Left ventricle myocardium inferior (tissue), 1 donor: ENCODE measurements at places on chromosomes 13 and 19. TPM values are rescaled to one million over a fixed set of nuclear protein-coding genes. Genes with fewer than 3 reads are reported as not detected.

Gene CD70
- not detected for total RNA-seq

Gene F2RL3
- total RNA-seq: 1.1 TPM

Gene ZNF562
- total RNA-seq: 19.5 TPM

GRCh38 chr19:15464394-15465385 lies at the start of gene RASAL3:
Gene RASAL3, minus strand, starts transcription at chr19:15464544. Its CDS starts 186 bp downstream, at chr19:15464358.
- no peak for DNase-seq

- DNase-seq: no peak
These were observed 43.3 kb downstream of the NAA16 start for GRCh38 chr13:41354416-41354815.

GRCh38 chr13:112892426-112893206 lies 76.4 kb upstream of the MCF2L start:
- no peak for DNase-seq

DNA sequence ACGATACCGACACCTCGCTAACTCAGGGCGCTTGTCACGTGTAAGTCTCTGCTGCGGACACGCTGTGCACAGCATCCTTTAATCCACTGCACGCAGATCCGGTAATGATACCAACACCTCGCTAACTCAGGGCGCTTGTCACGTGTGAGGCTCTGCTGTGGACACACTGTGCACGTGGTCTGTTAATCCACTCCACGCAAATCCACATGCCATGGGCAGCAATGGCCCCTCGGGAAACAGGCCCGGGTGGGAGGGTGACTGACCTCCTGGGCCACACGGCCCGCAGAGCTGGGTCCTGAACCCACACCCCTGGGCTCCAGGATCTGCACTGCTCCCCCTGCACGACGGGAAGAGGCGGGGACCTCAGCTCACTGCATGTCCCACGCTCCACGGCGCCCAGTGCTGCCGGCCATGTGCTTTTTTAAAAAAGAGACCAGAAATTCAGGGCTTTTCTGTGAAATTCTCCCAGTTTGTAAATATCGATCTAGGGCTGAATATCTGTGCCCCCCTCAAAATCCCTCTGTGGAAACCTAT lies 16.1 kb downstream of the SHC2 start:
- DNase-seq: no peak

- DNase-seq: no peak
These were observed 4.7 kb downstream of the SPPL2B start for GRCh38 chr19:2333027-2333806.

- no peak for DNase-seq
These were observed 125.7 kb downstream of the CRYL1 start for GRCh38 chr13:20399961-20400360.

DNA sequence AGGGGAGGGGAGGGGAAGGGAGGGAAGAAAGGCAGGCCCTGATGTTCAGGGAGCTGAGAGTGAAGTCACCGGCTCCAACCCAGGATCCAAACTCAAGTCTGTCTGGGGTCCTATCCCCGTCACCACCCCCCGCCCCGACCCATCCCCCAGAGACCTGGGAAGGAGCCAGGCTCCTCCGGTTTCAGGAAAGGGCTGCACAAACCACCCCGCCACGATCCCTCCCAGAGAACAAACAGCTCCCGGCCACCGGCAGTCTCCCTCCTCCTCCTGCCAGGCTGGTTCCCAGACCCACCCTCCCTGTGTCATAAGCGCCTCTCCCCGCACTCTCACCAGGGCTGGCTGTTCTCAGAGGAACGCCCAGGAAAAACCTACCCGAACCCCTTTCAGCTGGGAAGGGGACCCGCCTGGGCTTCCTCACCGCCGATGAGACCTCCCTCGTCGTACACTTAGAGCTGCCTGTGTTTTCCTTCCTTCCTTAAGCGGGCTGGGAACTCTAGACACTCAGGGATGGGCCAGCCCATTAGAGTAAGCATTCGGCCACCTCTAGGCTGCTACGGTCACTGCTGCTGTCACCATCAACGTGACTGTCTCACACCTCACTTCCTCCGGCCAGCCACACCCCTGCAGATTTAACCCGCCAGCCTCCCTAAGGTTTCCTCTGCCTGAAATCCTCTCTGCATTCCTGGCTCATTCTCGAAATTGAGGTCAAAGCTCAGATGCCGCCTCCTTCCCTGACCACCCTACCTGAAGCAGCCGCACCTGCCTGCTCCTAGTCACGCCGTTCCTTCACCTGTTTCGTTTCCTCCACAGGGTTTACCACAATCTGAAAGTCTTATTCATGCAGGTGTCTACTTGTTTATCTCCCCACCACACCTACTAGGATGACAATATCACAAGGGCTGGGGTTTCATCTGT lies 6.3 kb upstream of the RDH13 start:
- no peak for DNase-seq
